ENCODE measurements at places on chromosomes 2 and 18.

DNA sequence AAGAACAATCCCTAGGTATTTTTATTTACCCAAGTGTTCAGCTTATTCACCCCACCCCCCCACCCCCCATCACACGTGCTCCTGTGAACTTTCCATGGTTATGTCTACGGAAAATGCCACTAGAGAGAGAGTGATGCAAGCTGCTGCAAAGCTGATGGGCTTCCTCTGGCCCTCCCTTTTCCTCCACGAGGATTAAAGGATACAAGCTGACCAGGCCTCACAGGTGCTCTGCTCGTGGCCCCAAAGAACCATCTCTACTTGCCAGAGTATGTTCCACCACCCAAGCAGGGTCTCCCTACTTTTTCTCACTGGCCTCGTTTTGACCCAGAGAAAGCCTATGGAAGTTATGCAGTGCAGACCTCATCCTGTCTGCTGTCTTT, 342.6 kb downstream of the CELF4 start:
- peaks cover 16% of the 10 kb centered on the region for H3K36me3 ChIP-seq
- DNase-seq: no peak
- H3K4me3 ChIP-seq: no peak overlapping the region
- H3K4me1 ChIP-seq: no peaks in the 10 kb centered on the region
- no peaks in the 10 kb centered on the region for H3K27me3 ChIP-seq

DNA sequence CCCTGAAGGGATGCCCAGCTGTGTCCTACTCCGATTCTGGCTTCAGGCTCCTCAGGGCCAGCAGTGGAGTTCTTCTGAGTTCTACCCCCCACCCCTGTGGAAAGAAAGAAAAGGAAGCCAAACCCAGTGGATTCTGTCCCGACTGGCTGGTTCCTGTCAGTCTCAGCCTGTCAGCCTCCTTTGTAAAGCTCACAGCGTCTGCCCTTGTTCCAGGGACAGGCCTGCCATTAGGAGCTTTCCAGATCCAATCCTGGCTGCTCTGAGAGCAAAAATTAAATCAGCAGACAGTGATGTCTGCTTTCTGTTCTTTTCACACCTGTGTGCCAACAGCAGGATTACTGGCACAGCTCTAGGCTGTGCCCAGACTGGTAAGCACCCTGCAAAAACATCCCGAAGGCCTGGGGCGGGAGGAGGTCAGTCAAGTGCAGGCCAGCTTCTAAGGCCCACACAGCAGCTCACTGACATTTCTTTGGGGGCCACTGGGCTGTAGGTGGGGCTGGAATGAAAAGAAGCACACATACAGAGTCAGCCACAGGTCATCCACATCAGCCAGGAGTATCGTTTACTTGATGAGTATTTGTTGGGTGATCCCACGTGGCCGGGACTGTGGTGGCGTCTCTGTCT, 69.1 kb downstream of the EHD3 start:
- H3K4me3 ChIP-seq: no peak overlapping the region
- no peak overlapping the region for H3K27ac ChIP-seq
- no peaks in the 10 kb centered on the region for H3K4me1 ChIP-seq
- DNase-seq: peak; percentile 20

- no peak overlapping the region for H3K27ac ChIP-seq
Measured at GRCh38 chr2:210399440-210400041, 77.0 kb downstream of the LANCL1 start.

DNA sequence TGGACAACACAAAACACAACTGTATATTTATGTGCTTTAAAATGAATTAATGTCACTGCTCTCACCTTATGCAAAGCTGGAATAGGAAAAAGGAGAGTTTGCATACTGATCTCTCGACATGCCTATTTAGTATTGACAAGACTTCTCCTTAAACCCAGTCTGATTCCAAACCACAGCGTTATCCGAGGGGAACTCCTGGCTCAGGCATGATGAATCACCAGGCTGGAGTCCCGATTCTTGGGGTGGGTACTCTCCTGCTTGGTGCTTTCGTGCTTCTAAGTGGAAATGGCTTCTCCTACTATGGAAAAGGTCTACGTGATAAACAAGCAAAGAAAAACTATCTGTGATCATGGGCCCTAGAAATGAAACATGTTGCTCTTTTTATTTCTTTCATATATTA, 88.9 kb upstream of the SLC35G4 start:
- no peak for DNase-seq
- H3K27me3 ChIP-seq: no peaks in the 10 kb centered on the region
- H3K4me3 ChIP-seq: no peak overlapping the region
- no peaks in the 10 kb centered on the region for H3K4me1 ChIP-seq
- no peaks in the 10 kb centered on the region for H3K36me3 ChIP-seq
- no peak overlapping the region for H3K27ac ChIP-seq
